ENCODE measurements at places on chromosomes 3 and 15. TPM values are rescaled to one million over a fixed set of nuclear protein-coding genes. Genes with fewer than 3 reads are reported as not detected.

- peak; percentile 48 for ATAC-seq
Observed at GRCh38 chr3:181718987-181719911, 7.5 kb downstream of the SOX2 start.

- no peak for ATAC-seq
Observed at GRCh38 chr3:47057212-47057671, 77.8 kb downstream of the NBEAL2 start.

DNA sequence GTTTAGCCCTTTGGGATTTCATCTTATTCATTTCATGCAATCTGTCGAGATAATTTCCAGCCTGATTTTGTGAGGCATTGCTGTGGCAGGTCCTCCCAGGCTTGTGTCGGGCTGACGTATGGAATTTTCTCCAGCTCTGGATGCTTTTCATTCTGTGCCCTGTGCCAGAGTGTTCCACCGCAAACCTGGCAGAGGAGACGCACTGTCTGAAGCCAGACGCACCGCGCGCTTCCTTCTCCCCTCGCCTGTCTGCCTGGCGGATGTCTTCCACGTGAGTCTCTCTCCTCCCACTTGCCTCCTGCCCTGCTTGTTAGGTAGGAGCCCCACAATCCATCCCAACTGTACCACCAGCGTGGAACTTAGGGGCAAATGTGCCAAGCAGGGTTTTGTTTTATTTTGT, 20.1 kb upstream of the GLCE start:
- no peak for ATAC-seq

GRCh38 chr3:89246326-89246725, 138.9 kb downstream of the EPHA3 start:
- ATAC-seq = no peak

DNA sequence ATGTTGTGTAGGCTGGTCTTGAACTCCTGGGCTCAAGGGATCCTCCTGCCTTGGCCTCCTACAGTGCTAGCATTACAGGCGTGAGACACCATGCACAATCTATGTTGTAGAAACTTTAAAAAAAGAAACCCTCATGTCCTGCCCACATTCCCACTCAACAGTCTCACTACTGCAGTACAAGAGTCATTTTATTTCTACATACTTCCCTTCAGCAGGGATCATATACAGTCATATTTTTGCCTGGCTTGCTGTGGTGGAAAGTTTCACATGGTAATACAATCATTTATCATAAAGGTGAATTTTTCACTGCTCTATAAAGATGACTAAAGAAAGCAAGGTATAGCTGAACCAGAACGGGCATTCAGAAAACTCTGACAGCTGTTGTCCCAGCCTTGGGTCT, 53.8 kb upstream of the PIK3CB start:
- ATAC-seq = no peak

GRCh38 chr3:197372047-197372661, 73.7 kb upstream of the DLG1 start:
- no peak for ATAC-seq

The ISL2 gene
- 1.7 TPM for total RNA-seq

The GOLGA8M gene
- not detected for total RNA-seq

Data from motor neuron (in vitro differentiated cells).